ENCODE measurements at places on chromosomes 16 and 17.

DNA sequence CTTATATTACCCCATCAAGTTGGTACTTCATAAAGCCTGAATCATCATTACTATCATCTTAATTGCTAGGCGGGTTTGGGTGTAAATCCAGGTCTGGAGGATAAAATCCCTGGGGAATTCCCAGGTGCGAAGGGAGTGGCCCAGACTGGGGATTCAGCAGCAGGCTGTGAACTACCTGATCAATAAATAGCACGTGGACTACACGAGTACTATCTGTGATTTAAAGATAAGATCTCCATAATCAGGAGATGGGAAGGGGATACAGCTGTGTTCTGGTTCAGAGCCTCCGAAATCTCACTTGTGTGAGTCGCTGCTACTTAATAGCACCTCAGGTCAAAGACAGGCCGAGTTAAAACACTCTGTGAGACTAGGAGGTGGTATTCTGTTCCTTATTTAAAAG, 512.6 kb upstream of the ZFHX3 start:
- DNase-seq: no peak

- DNase-seq: no peak
These were observed 17.2 kb downstream of the CD300LB start for GRCh38 chr17:74513987-74514631.

DNA sequence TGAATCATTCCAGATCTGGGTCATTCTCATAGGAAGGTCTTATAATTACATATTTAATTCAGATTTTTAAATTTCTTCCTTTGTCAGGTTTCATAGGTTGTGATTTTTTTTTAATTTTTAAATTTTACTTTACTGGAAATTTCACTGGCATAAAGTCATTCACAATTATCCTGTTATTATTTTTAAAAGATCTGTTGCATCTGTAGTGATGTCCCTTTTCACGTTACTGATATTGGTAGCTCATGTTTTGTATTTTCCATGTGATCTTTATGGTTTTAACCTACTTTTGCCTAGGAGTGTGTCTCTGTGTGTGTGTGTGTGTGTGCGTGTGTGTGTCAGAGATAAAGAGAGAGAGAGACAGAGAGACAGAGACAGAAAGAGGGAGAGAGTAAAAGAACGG, 216.6 kb upstream of the KCNJ16 start:
- DNase-seq: no peak

GRCh38 chr17:33628500-33629346, 335.6 kb upstream of the ASIC2 start:
- no peak for DNase-seq

- DNase-seq: no peak
These were observed 12.4 kb downstream of the CCDC43 start for GRCh38 chr17:44677136-44677535.

DNA sequence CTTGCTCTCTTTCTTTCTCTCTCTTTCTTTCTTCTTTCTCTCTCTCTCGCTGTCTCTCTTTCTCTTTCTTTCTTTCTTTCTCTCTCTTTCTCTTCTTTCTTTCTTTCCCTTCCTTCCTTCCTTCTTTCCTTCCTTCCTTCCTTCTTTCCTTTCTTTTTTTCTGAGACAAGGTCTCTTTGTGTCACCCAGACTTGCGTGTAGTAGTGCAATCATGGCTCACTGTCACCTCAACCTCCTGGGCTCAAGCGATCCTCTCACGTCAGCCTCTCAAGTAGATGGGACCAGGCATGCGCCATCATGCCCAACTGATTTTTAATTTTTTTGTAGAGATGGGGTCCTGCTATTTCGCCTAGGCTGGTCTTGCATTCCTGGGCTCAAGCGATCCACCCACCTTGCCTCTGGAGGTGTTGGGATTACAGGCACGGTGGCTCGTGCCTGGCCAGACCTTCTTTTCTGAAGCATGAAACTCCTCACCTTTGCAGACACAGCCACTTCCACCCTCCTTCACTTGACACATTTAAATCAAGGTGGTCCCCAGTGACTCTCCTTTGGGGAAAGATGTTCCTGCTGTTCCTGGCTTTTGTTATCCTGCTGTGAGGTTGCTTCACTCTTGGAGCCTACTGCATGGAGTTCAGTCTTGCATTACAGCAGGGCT, 26.8 kb upstream of the NKD1 start:
- DNase-seq: no peak

DNA sequence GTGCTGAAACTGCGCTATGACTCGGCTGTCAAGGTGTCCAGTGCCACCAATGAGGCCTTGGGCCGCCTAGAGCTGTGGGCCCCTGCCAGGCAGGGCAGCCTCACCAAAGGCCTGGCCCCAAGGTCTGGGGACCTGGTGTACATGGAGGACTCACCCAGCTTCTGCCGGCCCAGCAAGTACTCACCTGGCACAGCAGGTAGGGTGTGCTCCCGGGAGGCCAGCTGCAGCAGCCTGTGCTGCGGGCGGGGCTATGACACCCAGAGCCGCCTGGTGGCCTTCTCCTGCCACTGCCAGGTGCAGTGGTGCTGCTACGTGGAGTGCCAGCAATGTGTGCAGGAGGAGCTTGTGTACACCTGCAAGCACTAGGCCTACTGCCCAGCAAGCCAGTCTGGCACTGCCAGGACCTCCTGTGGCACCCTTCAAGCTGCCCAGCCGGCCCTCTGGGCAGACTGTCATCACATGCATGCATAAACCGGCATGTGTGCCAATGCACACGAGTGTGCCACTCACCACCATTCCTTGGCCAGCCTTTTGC, 25.0 kb downstream of the WNT9B start:
- no peak for DNase-seq

DNA sequence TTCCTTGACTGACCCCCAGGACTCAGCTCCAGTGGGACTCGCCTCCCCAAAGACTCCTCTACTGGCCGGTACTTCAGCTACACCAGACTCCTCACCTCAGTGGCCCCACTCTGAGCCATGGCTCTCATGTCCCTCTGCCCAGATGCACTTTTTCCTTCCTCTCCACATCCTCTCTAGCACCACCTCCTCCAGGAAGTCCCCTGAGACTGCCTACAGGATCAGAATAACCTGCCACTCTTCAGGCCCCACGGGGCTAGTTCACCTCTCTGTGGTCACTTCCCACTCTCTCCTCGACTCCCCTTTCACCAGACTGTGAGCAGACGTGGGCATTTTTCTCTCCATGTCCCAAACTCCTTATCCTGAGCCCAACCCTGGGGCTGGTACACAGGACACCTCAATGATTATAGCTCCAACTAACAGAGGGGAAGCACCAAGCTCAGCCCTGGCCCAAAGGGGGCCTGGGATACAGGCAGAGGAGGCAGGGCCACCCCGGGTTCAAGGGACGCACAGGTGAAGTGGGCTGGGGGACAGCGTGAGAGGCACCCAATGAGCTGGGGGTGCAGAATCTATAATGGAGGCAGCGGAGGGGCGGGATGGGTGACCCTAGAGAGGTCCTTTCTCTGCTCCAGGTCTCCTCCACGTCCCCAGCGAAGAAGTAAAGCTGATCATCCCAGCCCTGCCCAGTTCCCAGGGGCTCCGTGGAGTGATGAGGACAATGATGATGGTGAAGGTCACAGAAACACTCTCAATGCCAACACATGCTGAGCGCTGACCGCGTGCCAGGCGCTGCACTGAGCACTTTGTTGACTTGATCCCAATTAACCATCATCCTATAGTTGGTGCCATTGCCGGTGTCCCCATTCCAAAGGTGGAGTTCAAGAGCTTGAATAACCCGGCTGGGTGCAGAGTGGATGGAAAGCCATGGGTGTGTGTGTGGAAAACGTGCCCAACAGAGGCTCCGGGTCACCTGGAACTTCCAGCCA, 3.9 kb downstream of the TRPV3 start:
- DNase-seq: no peak

DNA sequence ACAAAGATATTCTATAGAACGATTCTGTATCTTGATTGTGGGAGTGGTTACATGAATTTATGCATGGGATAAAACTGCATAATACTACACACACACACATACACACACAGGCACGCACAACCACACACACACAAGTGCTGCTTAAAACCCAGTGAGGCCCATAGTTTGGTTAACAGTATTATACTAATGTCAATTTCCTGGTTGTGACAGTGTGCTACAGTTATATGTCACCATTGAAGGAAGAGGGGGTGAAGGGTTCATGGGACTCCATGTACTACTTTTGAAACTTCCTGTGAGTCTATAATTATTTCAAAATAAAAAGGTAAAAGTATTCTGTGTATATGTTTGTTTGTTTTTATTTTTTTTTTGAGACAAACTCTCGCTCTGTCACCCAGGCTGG, 8.1 kb downstream of the ZC3H7A start:
- DNase-seq: no peak

- no peak for DNase-seq
These were observed 15.7 kb downstream of the CAVIN1 start for GRCh38 chr17:42407289-42407836.

GRCh38 chr16:11499295-11500089, 87.2 kb downstream of the LITAF start:
- no peak for DNase-seq

DNA sequence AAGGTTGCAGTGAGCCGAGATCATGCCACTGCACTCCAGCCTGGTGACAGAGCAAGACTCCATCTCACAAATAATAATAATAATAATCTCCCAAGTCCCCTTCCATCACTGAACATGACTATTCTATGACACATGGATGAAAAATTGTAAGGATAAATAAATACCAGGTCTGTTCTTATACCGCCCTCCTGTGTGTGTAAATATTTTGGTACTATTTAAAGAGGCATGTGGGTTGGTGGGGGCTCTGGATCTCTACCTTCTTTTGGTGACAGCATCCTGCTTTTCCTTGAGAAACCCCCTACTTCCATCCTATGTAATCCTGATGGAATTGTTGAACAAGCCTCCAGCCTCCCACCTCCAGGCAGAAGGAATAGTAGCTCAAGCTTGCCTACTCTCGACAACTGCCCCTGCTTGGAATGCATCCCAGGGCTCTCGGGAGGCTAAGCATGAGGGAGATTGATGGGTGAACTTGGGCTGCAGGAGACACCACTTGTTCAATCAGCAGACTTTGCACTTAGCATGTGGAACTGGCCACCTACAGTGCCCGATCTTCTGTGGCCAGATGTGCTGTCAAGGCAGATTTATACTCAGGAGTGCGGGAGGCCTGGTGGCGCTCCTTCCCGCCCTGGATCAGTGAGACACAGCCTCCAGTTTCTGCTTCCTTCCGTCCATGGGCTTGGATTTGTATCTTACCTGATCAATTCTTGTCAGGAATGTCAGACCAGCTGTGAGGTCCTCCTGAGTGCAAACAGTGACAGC, 287.4 kb downstream of the SLC39A11 start:
- DNase-seq: no peak

GRCh38 chr16:57693550-57693949, 1.1 kb upstream of the DRC7 start:
- DNase-seq: no peak

DNA sequence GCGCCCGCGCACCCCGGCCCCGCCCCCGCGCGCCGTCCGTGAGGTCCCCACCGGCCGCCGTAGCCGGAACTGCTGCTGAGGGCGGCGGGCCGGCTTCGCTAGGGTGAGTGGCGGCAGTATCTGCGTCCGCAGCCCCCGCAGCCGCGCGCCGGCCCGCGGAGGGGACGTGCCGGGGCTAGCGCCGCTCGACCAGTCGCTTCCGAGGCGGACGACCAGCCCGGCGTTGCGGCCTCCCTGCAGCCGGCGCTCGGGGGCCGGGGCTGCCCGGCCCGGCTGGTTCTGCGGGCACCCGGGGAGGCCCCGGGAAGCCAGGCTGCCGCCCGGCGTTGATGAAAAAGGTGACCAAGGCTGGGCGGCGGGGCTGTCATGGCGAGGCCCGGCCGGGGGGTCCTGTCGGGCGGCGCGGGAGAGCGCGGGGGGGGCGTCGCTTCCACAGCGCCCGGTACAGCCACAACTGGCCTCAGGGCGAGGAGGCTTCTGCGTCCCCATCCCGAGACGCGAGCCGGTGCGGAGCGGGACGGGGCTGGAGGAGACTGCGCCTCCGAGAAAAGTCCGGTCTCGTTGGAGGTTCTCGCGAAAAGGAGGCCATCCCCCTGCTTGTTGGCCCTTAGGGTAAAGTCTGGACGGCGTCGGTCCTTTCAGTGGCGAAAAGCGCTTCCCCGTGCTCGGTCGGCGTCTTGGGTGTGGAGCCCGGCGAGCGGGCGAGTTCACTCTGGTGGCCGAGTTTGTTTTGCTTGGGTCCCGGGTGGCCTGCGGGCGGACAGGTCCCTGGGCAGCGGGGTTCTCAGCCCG, at the start of gene CRAMP1:
Gene CRAMP1, plus strand, starts transcription at position 41 of the 792 bp plus-strand sequence. CDS start 2,280 bp downstream, outside the sequence.
- peak; percentile 5 for DNase-seq

DNA sequence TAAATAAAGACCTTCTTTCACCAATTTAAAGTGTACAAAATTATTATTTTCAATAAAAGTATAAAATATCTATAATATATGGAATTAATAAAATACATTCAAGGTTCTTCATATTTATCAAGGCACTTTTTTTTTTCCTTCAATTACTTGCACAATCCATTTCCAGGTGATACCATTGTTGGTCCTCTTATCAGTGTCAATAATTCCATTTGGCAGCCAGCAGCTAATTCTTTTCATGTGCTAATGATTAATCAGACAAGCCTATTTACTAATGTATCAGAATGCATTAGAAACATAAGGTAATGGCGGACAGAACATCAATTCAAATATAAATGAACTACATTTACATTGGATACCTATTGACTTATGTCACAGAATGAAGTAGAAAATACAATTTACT, 622.2 kb downstream of the TOX3 start:
- DNase-seq: no peak

GRCh38 chr16:89315791-89316581, 98.5 kb downstream of the ZNF778 start:
- no peak for DNase-seq

GRCh38 chr17:55845385-55845784, 94.5 kb downstream of the PCTP start:
- peak; percentile 45 for DNase-seq

GRCh38 chr16:69599731-69600130, 34.0 kb downstream of the NFAT5 start:
- no peak for DNase-seq

DNA sequence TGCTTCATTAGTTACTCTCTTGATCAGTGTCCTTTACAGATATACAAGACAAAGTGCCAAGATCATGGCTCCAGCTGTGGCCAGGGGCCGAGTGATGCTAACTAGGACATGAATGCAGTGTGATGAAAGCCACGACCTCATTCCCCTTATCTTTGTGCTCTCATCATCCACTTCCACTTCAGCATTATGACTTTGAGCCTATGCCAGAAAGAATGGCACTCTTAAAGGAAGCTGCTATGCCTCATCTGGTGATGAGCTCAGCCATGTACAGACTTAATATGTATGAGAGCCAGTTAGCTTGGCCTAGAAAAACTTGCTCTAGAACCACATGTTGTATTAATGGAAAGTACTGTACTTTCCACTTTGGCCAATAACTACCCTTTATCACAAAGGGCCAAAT, 179.1 kb downstream of the TOX3 start:
- DNase-seq: no peak
